Activated CD4-positive, alpha-beta T cell treated with anti-CD3 and anti-CD28 coated beads for 36 hours (primary cell): ENCODE measurements at places on chromosomes 5 and 9. TPM values are rescaled to one million over a fixed set of nuclear protein-coding genes. Genes with fewer than 3 reads are reported as not detected.
A peak's percentile ranks its signal among the peaks of the same experiment; 100 is the strongest.

RNF208 gene
- total RNA-seq = 7.1 TPM

MZB1 gene
- 7.8 TPM for total RNA-seq

PCDHB13 gene
- not detected for total RNA-seq

AK8 gene
- not detected for total RNA-seq

ANKRD34B gene
- total RNA-seq = not detected

NME5 gene
- not detected for total RNA-seq

PCAT7 gene
- not detected for total RNA-seq

- DNase-seq = peak; percentile 62
These were observed 15.5 kb downstream of the AKNA start for GRCh38 chr9:114371973-114372917.

DNA sequence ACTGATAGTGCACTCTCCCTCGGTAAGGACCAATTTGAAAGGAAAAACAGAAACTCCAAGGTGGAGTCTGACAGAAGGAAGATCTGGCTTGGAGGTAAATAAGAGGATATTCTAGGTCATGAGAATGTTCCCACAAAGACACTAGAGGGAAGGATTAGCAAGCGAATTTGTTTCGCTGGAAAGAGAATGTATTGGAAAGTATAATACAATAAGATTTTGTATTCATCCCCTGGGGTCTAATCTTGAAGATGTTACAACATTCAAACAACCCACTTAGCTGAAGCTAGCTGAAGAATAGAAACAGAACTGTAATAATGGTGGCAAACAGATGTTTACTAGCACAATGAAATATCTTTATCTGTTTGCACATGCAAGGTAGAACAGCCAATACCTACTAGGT lies 158.7 kb downstream of the GNAQ start:
- DNase-seq = no peak

GRCh38 chr9:79574781-79575180 lies 3.0 kb downstream of the TLE4 start:
- no peak for DNase-seq

GRCh38 chr5:137394380-137394779 lies 104.7 kb downstream of the SPOCK1 start:
- no peak for DNase-seq

- no peak for DNase-seq
These were observed 10.4 kb upstream of the CRB2 start for GRCh38 chr9:123345567-123345955.

DNA sequence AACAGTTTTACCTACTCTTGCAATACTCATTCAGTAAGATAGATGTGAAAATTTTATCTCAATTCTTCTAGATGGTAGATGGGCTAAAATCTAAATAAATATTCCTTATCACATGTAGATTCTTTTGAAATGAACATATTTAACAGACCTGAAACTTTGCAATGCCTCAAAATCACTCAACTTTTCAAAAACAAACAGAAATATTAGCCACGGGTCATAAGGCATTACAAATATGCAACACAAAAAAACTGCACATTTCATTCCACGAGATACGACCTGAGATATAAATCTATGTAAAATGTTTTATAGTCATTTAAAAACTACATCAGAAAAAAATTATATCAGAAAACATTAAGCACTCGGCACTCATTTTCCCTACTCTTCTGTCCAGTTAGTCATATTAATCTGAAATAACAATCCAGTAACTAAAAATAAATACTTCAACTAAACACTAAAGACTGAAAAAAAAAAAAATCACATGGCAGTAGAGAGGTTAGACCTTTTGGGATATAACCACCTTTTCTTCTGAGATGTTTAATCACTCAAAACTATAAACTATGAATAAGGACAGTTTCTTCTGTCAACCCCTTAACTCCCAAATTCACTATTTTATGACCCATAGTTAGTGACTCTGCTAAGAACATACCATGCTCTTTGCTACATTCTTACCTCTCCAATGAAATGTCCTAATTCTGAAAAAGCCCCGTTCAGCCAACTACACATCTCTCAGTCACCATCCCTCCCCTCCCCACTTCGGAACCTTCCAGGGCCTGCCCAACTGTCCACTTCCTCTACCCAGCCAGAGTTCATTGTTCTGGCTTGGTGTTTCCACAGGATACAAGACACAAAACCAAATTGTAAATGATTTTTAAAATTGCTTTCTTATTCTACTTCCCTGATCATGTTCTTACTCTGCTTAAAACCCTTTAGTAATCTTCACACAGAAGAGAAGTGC lies 6.4 kb downstream of the HOMER1 start:
- DNase-seq = no peak

DNA sequence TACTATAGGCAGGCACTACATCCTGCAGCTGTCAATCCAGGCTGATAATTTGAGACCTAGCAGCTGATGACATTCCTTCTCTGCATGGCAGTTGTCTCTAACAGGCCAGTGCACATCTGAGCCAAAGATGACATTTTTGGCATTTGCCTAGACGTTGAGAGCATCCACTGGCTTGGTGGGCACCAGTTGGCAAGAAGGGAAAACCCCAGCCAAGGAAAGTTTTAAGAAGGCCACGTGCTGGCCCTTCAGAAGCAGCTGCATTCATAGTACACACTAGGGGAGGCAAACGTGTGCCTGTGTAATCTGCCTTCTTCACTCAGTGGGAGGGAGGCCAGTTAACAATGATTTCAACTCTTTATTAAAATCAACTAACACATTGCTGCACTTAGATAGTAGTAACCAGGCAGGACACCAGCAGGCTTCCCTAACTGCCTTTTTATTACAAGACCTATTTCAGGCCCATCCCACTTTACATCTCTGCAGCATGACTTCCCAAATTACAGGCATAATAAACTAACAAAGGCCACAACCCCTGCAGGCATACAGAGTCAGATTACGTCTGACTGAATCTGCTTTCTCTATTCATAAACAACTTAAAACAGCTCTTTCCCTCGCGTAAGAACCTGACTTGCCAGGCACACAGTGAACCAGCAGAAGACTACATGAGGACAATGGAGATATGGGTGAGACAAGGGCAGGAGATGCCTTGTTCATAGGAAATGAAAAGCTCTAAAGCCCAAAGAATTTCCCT lies 576.3 kb downstream of the PDE4D start:
- DNase-seq = no peak

DNA sequence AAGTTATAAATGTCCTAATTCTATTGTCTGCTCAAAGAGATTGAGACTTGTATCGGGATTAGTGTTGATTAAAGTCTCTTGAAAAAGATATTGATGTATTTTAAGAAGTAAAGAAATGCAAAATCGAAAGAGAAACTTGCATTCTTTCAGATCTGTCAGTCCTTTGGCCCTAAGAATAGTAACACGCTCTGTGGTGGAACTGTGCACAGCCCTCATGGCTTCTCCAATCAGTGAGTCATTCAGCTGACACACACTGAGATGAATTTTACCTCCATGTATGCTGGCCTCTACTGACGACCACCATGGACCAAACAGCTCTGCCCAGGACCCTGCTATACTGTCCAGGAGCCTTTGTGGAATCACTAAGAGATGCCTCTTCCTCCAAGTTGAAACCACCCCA lies 232.4 kb downstream of the ESM1 start:
- DNase-seq = no peak

DNA sequence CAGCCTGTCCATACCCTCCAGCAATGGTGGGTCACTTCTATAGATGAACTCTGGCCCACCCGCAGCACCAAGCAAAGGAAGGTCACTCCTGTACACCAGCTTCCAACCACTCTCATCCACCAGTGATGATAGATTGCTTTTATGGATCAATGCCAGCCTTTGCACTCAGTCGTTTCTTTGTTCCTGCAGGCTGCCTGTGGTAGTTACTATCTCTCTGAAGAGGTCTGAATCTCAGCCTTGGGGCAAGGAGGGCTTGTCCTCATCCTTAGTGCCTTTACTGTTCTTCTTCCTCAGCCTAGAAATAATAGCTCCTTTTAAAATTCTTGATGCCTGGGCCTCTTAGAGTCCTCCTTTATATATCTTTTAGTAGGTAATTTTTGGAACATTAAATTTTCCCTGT lies 100.8 kb downstream of the TMC1 start:
- no peak for DNase-seq

DNA sequence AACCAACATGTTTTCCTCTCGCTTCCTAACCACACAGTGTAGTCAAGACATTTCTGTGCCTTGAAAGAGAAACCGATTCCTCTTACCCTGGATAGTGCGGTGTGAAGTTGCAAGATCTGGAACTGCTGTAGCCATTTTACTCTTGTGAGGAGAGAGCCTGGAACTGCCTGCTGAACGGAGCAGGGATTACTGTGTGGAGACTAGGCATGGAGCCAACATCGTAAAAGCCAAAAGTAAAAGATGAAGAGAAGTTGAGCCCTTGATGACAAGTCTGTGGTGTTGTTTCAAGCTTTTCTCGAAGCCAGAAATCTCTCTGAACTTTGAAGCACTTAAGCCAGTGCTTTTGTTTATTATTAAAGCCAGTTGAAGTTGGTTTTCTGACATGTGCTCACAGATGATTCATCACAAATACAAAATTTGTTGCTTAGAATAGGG lies 110.1 kb upstream of the GRIN3A start:
- no peak for DNase-seq

DNA sequence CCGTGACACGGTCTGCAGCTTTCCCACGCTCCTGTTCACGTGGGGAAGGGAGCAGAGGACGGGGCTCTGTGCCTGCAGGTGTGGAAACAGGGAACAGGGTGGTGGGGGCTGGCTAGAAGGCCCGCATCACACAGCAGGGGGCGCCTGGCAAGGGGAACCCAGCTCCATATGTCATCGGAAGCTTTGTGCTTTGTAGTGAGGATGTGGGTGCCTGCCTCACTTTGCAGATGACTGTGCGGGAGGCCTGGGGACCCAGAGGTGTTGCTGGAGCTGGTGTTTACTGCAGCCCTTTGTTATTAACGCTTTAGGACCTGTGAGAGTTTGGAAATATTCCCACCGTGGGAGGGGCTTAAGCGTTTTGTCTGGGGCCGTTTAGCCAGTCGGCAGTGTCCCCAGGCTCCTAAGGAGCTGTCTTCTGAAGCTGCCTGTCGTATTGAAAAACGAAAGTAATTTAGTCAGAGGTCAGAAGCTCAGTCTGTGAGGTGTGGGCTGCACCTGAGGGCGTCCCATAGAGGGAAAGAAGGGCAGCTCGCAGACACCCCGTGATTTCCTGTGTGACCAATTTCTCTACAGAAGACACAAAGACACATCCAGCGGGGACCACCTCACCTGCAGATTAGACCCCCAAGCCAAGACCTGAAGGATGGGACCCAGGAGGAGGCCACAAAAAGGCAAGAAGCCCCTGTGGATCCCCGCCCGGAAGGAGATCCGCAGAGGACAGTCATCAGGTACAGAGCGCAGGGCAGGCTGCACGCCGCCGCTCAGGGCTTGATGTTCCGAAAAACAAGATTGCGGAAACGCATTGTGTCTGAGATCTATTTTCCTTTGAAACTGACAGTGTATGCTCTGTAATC lies 9.1 kb downstream of the MAN1B1 start:
- DNase-seq = peak; percentile 94

- DNase-seq = no peak
These were observed 55.7 kb downstream of the LIFR start for GRCh38 chr5:38500573-38501260.

- DNase-seq = no peak
These were observed 1.9 kb upstream of the NKD2 start for GRCh38 chr5:1006656-1007071.

DNA sequence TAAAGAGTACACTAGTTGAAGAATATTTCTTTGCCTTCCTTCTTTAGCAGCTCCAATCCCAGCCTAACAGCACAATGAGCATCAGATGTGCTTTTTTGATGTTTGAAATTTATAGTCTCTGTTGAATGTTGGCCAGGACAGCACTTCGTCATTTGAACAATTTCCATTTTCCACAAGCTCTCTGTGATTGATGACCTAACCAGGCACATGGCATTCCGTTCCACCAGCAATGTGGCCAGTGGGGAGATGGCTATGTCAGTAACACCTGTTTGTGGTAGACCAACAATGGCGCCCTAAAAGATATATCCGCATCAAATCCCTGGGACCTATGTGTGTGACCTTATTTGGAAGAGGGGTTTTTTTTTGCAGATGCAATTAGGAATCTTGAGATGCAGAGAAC lies 66.8 kb downstream of the PALM2AKAP2 start:
- DNase-seq = no peak

- no peak for DNase-seq
These were observed 195.8 kb downstream of the EFNA5 start for GRCh38 chr5:107474716-107475489.

DNA sequence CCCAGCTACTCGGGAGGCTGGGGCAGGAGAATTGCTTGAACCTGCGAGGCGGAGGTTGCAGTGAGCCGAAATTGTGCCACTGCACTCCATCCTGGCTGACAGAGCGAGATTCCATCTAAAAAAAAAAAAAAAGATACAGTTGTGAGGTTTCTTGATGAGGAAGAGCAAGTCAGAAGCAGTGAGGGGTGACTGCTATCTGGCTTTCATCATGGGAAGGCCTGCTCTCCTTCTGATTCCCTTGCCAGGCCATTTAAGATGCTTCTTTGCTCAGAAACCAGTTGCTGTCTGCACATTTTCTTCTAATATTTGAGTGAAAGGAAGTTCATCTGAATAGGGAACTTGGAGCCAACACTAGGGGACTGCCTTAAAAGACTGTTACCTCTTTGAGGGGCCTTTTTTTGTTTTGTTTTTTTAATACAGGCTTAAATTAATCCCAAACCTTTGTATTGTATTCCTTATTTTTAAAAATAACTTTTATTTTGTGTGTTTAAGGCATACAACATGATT lies 201.9 kb downstream of the ARHGAP26 start:
- no peak for DNase-seq
